ENCODE measurements at places on chromosomes 1 and 21.

GRCh38 chr1:150406483-150406882, 42.5 kb downstream of the RPRD2 start:
- DNase-seq: no peak

DNA sequence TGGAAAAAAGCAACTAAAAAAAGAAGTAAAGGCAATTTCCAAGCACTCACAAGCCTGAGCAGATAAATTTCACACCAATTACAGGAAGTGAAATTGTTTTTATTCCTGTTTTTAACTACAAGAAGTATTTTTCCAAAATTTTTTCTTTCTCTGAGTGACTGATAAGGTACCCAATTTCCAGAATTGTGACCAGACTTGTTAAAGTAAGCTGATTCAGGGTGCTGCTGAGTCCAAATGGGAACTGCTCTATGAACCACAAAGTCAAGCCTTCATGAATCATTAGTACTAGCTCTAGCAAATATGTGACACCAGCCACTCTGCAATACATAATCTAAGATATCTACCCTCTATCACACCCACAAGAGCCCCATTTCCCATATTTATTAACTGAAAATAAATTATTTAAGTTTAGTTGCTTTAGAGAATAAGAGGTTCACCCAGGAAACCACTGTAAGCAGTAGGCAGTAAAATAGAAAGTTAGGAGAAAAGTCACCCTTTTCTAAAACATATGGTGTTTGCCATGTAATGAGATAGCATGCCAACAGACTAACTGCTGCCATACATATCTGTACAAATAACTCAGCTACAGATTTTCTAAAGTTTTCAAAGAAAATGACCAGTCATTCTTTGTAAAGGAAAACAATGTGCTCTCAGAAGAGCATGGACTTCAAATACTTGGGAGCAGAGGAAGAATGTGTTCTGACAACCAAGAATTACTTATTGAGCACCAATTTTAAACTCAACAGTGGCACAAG, 43.1 kb upstream of the TNFSF18 start:
- DNase-seq: no peak

DNA sequence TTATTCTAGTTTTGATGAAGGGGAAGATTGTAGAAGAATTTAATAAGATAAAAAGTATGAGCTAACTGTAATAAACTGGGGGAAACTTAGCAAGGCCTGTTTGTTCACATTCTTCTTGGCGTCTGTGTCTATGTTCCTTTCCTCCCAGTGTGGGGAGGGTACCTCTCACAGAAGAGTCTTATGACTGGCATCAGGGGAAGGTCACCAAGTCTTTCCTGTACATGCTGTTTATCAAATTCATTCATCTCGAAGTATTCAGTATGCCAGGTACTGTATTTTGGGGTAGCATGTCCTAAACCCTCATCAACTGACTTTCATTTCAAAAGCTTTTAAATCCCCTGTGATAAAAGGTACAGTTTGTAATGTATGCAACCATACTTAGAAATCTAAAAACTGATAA, 78.4 kb downstream of the HS2ST1 start:
- no peak for DNase-seq

GRCh38 chr1:100834777-100835660, 59.6 kb downstream of the EXTL2 start:
- peak; percentile 38 for DNase-seq

- peak; percentile 95 for DNase-seq
Measured at GRCh38 chr1:2555634-2556276, 416 bp upstream of the TNFRSF14 start.
